SW480 (cell line): ENCODE measurements at places on chromosomes 16 and 17.
A peak's percentile ranks its signal among the peaks of the same experiment; 100 is the strongest.

GRCh38 chr17:1590029-1590746 lies 27.6 kb upstream of the PITPNA start:
- DNase-seq: peak; percentile 73

GRCh38 chr17:77349976-77350830 lies 209.4 kb downstream of the SEC14L1 start:
- DNase-seq: no peak

DNA sequence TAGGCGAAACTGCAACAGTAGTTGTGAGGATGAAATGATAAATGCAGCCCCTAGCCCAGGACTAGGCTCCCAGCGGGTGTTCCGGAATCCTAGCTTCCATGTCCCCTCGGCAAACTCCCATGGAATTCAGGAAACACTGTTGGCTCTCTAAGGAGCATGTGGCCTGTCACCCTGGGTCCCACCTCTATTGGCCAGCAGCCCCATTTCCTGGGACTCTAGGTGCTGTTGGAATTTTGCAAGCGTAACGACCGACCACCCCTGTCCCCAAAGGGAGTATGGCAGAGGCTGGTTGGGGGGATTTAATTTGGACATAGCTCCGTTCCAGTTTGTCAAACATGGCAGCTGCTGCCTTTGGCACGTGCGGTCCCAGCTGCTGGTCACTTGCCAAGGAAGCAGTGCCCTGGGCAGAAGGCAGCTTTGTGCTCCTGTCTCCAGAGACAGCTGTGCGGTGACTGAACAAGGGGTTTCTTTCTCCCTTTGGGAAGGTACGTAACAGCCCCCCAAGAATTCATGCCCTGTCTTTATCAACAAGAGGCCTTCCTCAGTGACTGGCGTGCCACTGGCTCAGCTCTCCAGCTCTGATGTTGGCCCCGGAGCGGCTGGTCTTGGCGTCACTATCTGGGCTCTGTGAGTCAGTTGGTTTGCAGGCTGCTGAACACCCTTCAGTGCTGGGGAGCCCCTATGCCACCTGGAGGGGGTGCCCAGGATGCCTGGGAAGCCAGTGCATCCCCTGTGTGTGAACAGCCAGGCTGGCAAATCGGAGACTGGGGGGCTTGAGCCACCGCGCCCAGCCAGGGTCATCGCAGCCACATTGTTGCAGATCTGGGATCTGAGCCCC lies 235.2 kb upstream of the TNRC6C start:
- no peak for DNase-seq

DNA sequence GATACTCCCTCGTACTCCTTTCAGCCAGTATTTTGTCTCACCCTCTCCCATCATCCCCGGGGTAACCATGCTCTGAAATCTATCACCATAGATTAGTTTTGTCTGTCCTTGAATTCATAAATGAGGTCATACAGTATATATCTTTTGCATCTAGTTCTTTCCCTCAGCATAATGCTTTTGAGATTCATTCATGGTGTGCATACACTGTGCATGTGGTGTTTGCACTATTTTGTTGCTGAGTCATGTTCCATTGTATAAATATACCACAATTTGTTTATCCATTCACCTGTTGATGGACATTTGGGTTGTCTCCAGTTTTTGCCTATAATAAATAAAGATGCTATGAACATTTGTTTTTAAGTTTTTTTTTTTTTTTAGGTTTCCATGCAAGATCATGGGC lies 34.2 kb upstream of the NLRP1 start:
- no peak for DNase-seq

GRCh38 chr16:83771306-83771942 lies 36.4 kb upstream of the HSBP1 start:
- DNase-seq: no peak

GRCh38 chr17:78723001-78723796 lies 58.9 kb downstream of the CYTH1 start:
- DNase-seq: no peak
